ENCODE measurements at places on chromosomes 7 and 10. TPM values are rescaled to one million over a fixed set of nuclear protein-coding genes. Genes with fewer than 3 reads are reported as not detected.

GRCh38 chr7:55048221-55048859, 29.5 kb downstream of the EGFR start:
- H3K27me3 ChIP-seq: no peaks in the 10 kb centered on the region
- peak overlapping the region; percentile 77 for H3K27ac ChIP-seq
- no peaks in the 10 kb centered on the region for H3K36me3 ChIP-seq
- peaks cover 51% of the 10 kb centered on the region for H3K4me1 ChIP-seq
- no peak overlapping the region for H3K4me3 ChIP-seq

DNA sequence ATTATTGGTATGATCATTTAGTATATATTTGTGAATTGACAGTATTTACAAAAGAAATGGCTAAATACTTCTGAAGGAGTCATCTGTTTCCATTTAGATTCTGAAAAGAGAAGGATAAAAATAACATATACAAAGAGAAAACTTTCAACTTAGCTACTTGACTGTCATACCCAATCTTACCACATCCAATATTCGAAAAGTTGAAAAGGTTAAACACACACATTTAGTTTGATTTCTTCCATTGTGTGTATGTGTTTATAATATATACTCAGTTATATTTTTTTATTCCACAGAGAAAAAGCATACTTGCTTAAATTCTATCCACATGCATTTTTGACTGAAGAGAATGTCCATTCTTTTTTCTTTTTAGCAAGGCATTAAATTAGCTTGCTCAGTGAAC, 470.7 kb downstream of the TFEC start:
- no peak for DNase-seq
- no peak overlapping the region for H3K4me3 ChIP-seq

GRCh38 chr10:70352401-70353097, 29.9 kb downstream of the LRRC20 start:
- no peak overlapping the region for H3K4me3 ChIP-seq
- no peak overlapping the region for H3K27ac ChIP-seq
- no peak for DNase-seq

DNA sequence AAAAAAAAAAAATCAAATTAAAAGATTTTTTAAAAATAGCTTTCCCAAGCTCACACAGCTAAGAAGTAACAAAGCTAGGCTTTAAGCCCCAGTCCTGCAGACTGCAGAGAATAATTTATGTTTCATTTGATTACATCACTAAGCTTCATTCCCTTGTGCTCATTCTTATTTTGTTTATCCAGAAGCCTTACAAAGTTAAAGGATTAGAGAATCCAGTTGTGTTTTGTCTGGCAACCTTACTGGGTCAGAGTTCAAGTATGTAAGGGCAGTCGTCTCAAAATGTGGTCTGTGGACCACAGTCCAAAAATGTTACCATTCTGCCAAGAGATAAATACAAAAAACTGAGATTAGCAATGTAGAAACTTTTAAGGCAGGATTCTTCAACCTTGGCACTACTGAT, 32.1 kb upstream of the EZH2 start:
- no peak overlapping the region for H3K27ac ChIP-seq
- H3K36me3 ChIP-seq: no peaks in the 10 kb centered on the region
- H3K27me3 ChIP-seq: no peaks in the 10 kb centered on the region
- H3K4me3 ChIP-seq: no peak overlapping the region
- DNase-seq: no peak

GRCh38 chr10:5523796-5524574, 776 bp upstream of the CALML3 start:
- H3K4me1 ChIP-seq: no peaks in the 10 kb centered on the region
- H3K36me3 ChIP-seq: no peaks in the 10 kb centered on the region
- DNase-seq: no peak

DNA sequence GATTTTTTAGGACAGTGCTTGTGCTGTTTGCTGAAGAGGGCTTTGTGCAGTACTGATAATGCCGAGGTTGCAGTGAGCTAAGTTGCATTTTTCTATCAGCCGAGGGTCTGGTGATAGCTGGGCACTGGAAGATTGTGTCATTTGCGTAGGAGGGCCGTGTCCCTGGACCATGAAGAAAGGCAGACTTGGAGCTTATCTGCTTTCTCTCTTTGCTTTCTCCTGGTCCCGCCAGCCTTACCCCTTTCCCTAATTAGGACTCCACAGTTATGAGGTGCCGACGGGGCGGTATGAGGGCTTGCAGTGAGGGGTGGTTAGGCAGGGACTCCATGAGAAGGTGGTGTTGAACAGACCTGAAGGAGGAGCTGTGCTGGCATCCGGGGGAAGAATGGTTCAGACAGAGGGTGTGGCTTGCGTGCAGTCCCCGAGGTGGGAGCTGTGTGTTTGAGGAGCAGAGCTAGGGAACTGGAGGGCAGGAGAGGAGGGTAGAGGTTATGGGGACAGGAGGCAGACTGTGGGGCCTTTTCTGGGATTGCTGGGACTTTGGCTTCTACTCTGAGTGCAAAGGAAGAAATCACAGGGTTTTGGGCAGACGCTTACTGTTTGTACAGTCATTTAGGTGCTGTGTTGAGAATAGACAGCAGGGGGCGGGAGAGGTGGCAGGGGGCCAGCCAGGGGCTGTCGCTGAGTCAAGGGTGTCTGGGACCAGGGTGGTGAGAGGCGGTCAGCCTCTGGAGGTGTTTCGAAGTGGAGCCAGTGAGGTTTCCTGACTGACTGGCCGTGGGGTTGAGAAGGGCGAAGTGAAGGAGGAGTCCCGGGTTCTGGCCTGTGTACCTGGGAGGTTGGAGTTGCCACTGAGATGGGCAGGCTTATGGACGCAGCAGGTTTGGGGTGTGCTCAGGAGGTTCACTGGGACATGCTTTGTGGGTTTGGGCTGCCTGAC, 43.4 kb downstream of the PRF1 start:
- no peak for DNase-seq
- H3K27ac ChIP-seq: no peak overlapping the region
- H3K27me3 ChIP-seq: no peaks in the 10 kb centered on the region
- no peaks in the 10 kb centered on the region for H3K36me3 ChIP-seq
- no peak overlapping the region for H3K4me3 ChIP-seq
- H3K4me1 ChIP-seq: peaks cover 9% of the 10 kb centered on the region

TRIM73 gene
- 0.04 TPM for total RNA-seq

GRCh38 chr10:76327441-76327840, 896.0 kb downstream of the LRMDA start:
- no peaks in the 10 kb centered on the region for H3K27me3 ChIP-seq
- H3K4me1 ChIP-seq: peaks cover 13% of the 10 kb centered on the region
- H3K27ac ChIP-seq: no peak overlapping the region

- H3K27ac ChIP-seq: no peak overlapping the region
- H3K4me1 ChIP-seq: peaks cover 41% of the 10 kb centered on the region
Measured at GRCh38 chr7:90678986-90679385, 82.9 kb downstream of the CDK14 start.

DNA sequence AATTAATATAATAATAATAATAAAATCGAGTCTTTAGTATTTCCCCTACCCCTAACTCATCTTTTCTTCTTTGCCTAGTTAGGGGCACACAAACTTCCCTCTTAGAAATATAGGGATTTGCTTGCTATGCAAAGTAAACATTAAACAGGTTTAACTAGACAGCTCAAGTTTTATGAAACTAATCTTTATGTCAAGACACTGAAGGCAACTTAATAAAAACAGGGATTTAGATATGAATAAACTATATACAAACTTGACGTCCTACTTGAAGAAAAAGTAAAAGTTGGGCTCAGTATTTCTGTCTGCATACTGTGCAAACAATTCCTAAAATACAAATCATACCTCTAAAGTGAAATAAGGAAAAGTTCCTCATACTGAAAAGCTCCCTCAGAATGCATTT, 52.1 kb upstream of the CAV2 start:
- H3K4me3 ChIP-seq: no peak overlapping the region
- no peaks in the 10 kb centered on the region for H3K36me3 ChIP-seq
- no peaks in the 10 kb centered on the region for H3K4me1 ChIP-seq
- DNase-seq: no peak

DNA sequence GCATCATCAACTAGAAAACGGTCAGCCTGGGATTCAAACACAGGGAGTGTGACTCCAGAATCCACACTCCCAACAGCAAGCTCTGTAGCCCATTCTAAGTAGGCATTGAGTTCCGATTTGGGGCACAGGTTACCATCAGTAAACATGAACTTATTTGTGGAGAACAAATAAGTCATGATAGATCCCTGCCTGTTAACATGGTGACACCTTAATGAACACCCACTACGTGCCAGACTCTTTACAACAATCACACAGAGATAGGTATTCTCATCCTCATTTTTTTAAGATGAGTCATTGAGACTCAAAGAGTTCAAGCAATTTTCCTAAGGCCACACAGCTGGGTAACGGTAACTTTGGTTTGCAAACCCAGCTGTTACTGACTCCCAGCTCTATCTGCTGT, 91.5 kb downstream of the LYZL2 start:
- no peak overlapping the region for H3K4me3 ChIP-seq
- no peaks in the 10 kb centered on the region for H3K27me3 ChIP-seq
- no peaks in the 10 kb centered on the region for H3K36me3 ChIP-seq

GRCh38 chr10:102682416-102682815, 31.8 kb downstream of the ARL3 start:
- DNase-seq: no peak
- H3K27ac ChIP-seq: no peak overlapping the region
- H3K4me3 ChIP-seq: no peak overlapping the region
- no peaks in the 10 kb centered on the region for H3K27me3 ChIP-seq
- H3K4me1 ChIP-seq: peaks cover 17% of the 10 kb centered on the region

GRCh38 chr7:33757050-33757449, 148.3 kb upstream of the BMPER start:
- peaks cover 9% of the 10 kb centered on the region for H3K4me1 ChIP-seq
- DNase-seq: peak; percentile 29
- no peak overlapping the region for H3K4me3 ChIP-seq
- no peaks in the 10 kb centered on the region for H3K36me3 ChIP-seq
- no peak overlapping the region for H3K27ac ChIP-seq
- no peaks in the 10 kb centered on the region for H3K27me3 ChIP-seq

DNA sequence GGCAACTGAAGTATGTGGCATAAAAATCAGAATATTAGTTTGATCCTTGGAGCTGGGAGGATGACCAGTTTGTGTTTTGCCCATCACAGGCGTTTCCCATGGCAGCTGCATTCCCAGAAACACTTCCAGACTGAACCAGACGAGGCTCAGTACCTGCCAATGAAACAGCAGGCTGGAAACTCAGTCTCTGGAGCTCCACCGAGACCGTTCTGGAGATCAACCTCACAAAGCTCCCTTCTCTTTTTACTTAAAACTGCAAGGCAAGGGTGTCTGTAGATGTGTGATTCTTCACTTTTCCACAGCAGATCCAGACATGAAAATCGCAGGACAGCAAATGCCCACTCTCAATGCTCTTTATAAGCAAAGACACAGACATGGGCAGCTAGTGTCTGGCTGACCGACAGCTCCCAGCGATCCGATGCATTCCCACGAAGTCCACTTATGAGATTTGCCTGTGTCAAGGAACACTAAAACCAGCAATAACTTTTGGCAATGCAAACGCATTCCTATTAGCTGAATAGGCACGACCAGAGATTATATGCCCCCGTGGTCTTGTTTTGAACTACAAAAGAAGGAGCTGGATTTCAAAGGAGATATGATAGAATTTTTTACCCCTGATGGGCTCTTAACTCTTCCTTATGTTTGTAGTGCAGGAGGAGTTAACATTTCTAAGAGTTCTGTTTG, 72.6 kb downstream of the ADAM12 start:
- no peaks in the 10 kb centered on the region for H3K36me3 ChIP-seq
- H3K4me1 ChIP-seq: no peaks in the 10 kb centered on the region

DNA sequence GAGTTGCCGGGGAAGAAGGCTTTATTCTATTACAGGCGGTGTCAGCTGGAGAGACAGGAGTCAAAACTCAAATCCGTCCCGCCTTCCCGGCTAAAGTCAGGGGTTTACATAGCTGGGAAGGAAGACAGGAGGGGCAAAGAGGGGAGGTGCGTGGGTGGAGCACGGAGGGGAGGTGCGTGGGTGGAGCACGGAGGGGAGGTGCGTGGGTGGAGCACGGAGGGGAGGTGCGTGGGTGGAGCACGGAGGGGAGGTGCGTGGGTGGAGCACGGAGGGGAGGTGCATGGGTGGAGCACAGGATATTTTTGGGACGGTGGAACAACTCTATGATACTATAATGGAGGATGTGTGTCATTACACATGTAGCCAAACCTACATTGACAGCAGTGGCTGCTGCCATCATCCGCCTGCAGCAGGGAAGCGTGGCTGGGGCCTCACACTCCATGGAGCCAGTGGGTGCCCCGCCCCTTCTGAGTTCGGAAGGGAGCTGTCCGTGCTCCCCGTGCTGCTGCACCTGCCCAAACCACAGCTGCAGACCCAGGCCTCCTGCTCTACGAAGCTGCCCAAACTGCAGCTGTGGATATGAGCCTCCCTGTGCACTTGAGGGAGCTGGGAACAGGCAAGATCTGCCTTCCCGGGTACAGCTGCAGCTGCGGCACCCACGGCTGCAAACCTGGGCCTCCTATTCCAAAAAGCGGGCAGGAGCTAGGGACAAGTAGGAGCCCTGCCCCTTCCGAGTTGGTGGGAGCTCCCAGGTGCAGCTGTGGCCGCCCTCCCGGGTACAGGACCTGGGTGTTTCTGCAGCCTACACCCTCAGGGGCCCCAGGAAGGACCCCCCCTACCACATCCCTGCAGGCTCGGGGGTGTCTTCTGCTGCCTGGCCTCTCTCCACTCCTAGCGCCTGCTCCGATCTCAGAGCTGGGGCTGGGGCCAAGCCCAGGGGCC, 119.4 kb downstream of the DYNC2I1 start:
- no peak for DNase-seq
- no peak overlapping the region for H3K27ac ChIP-seq
- no peaks in the 10 kb centered on the region for H3K27me3 ChIP-seq
- H3K4me3 ChIP-seq: no peak overlapping the region
- H3K36me3 ChIP-seq: no peaks in the 10 kb centered on the region

CEP55 gene
- total RNA-seq: 0.62 TPM

GRCh38 chr10:45592926-45593325, 79.6 kb downstream of the ZFAND4 start:
- H3K27me3 ChIP-seq: no peaks in the 10 kb centered on the region
- no peak for DNase-seq
- no peak overlapping the region for H3K27ac ChIP-seq

- DNase-seq: peak; percentile 48
- no peaks in the 10 kb centered on the region for H3K27me3 ChIP-seq
- peak overlapping the region; percentile 36 for H3K4me3 ChIP-seq
- peak overlapping the region; percentile 94 for H3K27ac ChIP-seq
Measured at GRCh38 chr10:122019414-122019975, 30.5 kb downstream of the TACC2 start.

LBX1 gene
- 12.6 TPM for total RNA-seq

DNA sequence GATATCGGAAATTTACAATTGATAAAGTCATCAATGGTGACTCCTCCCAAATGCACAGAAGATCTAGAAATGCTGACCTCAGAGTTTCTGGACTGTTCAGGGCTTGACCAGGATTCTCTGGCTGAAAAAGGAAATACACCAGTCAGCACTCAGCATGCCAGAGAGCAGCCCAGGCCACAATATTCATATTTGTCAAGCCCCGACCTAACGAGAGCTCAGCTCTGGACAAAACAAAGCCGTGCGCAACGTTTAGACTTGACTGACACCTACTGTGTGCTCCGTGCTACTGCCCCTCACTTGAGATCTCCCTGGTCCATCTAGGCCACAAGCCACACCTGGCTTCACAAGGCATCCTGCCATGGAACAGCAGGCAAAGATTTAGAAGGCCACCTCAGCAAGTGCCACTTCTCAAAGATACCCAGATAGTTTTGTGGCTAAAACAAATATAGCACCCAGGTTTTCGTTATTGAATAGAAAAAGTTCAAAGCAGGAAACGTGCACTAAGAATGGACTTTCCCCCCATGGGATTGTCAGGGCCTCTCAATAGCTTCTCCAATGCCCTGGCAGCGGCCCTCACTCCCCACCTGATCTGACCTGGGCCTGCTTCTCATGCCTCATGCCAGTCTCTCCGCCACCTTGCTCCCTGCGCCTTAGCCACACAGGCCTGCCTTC, 218.3 kb downstream of the FAM107B start:
- no peak overlapping the region for H3K4me3 ChIP-seq
- peaks cover 5% of the 10 kb centered on the region for H3K4me1 ChIP-seq
- H3K36me3 ChIP-seq: no peaks in the 10 kb centered on the region
- no peak overlapping the region for H3K27ac ChIP-seq
- H3K27me3 ChIP-seq: no peaks in the 10 kb centered on the region
